ENCODE measurements at places on chromosomes 1 and 21.

DNA sequence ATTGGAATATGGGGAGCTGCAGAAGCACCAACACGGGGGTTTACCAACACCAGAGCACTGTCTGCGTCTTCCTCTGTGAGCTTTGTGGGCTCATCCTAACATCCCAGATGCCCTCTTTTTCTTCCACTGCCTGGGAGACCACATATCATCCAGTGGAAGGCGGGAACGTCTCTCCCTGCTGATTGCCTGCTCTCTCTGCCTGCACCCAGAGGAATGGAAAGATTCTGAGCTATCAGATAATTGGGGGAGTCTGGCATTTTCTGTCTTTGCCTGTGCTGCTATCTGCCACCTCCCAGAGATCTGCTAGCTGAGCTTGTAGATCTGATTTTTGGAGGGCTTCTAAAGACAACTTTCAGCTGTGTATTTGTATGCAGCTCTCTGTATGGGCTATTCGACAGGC is 166.2 kb upstream of the PLXNA2 start:
- H3K4me1 ChIP-seq: no peaks in the 10 kb centered on the region
- H3K4me3 ChIP-seq: no peak overlapping the region
- H3K36me3 ChIP-seq: no peaks in the 10 kb centered on the region
- no peaks in the 10 kb centered on the region for H3K27me3 ChIP-seq

DNA sequence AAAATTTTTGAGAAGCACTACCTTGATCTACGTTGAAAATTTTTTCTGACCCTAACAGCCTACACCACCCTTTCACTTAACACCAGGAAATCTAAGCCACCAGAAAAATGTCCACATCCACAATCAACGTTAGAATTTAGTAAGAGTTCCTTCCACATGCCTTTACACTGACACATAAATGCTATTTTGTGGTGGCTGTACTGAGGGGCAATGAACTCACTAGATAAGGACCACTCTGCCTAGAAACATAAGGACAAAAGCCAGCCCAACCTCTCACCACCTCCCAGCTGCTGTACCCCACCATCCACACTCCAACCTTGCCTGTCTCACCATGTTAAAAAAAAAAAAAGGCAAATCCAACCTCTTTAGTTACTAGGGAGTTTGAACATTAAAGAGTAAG is 29.8 kb downstream of the PARP1 start:
- H3K36me3 ChIP-seq: peaks cover 73% of the 10 kb centered on the region
- H3K27me3 ChIP-seq: no peaks in the 10 kb centered on the region
- no peaks in the 10 kb centered on the region for H3K4me1 ChIP-seq
- H3K27ac ChIP-seq: no peak overlapping the region

DNA sequence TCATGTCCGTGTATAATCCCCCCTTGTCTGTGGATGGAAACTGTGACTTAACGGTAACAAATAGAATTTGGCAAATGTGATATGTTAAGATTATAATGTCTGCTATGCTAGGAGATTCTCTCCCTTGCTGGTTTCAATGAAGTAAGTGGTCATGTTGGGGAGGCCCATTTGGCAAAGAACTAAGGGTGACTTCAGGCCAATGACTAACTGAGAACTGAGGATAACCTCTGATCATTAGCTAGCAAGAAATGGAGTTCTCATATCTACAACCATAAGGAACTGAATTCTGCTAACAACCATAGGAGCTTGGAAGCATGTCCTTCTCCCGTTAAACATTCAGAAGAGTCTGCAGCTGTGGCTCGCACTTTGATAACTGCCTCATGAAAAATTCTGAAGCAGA is 2.3 kb downstream of the IFI44L start:
- no peak for DNase-seq
- no peak overlapping the region for H3K4me3 ChIP-seq
- no peaks in the 10 kb centered on the region for H3K4me1 ChIP-seq
- no peaks in the 10 kb centered on the region for H3K27me3 ChIP-seq
- no peaks in the 10 kb centered on the region for H3K36me3 ChIP-seq

DNA sequence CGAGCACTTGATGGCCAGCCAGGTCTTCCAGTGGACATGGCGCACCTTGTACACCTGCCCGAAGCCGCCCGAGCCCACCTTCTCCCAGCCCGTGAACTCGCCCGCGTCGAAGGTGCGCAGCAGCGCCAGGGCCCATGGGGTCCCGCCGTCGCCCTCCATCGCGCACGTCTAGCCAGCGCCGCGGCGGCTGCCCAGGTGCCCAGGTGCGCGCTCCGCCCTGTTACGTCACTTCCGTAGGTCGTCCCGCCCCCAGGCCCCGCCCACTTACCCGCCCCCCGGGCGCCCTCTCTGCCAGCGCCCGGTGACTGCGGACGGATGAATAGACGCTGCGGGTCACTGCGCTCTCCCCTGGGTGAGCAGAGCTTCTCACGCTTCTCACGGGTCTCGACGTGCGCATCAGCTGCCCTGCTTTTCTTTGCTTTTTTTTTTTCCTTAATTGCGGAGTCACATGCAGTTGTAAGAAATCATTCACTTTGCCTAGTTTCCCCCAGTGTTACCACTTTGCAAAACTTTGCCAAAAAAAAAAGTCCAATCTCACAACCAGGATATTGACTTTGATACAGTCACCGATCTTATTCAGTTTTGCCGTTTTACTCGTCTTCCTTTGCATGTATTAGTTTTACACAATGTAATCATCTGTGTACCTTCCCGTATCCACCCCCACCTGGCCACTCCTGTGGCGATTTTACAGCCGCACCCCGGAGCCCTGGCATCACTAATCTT is at the start of gene RIPK4:
RIPK4 (minus strand) TSS at position 170 of the 723 bp plus-strand sequence; CDS start at position 159, 11 bp downstream.
- peaks cover 49% of the 10 kb centered on the region for H3K4me1 ChIP-seq
- peak within 1 kb of the TSS; percentile 77 for H3K4me3 ChIP-seq
- DNase-seq: peak; percentile 91
- H3K36me3 ChIP-seq: no peaks in the 10 kb centered on the region

DNA sequence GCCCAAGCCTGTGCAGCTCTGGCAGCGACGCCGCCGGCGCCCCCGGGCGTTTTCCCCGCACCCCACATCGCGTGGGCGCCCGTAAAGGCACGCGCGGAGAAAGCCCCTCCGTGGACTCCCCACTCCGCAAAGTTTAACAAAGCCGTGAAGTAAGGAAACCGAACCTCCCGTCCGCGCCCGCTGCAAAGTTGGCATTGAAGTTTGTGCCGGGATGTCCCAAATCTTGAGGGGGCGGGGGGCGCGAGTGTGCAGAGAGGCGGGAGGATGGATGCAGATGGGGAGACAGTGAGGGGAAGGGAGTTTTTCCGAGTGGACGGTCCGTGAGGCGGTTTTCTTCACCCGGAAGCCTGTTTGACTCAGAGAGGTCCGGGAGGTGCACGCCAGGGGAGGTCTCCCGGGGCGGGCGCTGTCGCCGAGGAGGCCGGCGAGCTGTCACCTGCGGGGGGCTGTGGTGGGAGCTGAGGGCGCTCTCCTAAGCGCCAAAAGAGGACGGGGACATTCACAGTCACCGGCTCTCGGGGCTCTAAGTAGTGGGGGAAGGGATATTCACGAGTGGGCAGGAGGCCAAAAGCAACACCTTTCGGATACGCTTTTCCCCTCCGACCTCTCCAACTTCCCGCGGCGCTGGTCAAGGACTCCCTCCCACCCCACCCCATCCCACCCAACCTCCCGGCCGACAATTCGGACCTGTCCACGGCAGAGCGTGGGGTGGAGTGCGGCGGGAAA is 1.3 kb downstream of the WLS start:
- peaks cover 17% of the 10 kb centered on the region for H3K4me1 ChIP-seq
- H3K27me3 ChIP-seq: peaks cover 100% of the 10 kb centered on the region
- no peaks in the 10 kb centered on the region for H3K36me3 ChIP-seq
- H3K4me3 ChIP-seq: peak overlapping the region; percentile 90

GRCh38 chr21:23955135-23955843 is 1652.0 kb downstream of the MRPL39 start:
- H3K4me3 ChIP-seq: no peak overlapping the region

DNA sequence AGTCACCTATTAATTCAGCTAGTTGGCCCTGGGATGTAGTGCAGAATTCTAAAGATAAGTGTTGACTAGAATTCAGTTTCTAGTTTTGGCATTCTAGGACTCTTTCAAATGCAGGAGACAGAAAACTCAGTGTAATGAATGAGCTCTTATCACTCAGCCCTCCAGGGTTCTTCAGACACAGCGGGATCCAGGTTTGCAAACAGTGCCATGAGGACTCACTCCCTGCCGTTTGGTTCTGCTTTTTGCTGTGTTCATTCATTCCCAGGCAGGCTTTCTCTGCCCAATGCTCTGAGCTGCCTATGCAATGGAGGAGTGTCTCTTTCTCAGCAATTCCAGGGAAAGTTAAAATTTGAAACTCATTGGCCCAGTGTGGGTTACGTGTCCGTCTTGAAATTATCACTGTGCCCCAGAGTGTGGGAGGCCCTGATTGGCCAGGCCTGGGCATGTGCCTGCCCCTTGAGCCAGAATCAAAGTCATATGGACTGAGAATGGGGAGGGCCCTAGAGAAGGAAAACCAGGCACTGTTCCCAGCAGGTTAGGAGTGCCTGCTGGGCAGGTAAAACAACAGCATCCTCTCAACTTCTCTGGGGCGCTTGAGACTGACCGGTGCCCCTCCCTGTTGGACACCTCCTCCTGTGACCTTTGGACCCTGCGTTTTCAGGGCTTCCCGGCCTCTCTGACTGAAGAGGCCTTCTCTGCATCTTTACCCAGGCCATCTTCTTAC is 43.4 kb downstream of the TMEM51 start:
- peak; percentile 43 for DNase-seq
- H3K27me3 ChIP-seq: no peaks in the 10 kb centered on the region
- H3K27ac ChIP-seq: no peak overlapping the region
- no peaks in the 10 kb centered on the region for H3K36me3 ChIP-seq
- no peak overlapping the region for H3K4me3 ChIP-seq
- peaks cover 13% of the 10 kb centered on the region for H3K4me1 ChIP-seq

- H3K4me1 ChIP-seq: no peaks in the 10 kb centered on the region
- no peak overlapping the region for H3K27ac ChIP-seq
- H3K27me3 ChIP-seq: no peaks in the 10 kb centered on the region
- no peaks in the 10 kb centered on the region for H3K36me3 ChIP-seq
Observed at GRCh38 chr1:7258589-7259135, 473.4 kb downstream of the CAMTA1 start.

- H3K4me3 ChIP-seq: peak overlapping the region; percentile 32
- H3K27ac ChIP-seq: peak overlapping the region; percentile 40
- peaks cover 44% of the 10 kb centered on the region for H3K4me1 ChIP-seq
- H3K27me3 ChIP-seq: no peaks in the 10 kb centered on the region
Observed at GRCh38 chr1:247375747-247376146, 40.2 kb upstream of the NLRP3 start.

GRCh38 chr1:30586671-30587070 is 136.7 kb downstream of the MATN1 start:
- H3K27me3 ChIP-seq: no peaks in the 10 kb centered on the region
- H3K36me3 ChIP-seq: no peaks in the 10 kb centered on the region
- no peak overlapping the region for H3K27ac ChIP-seq

DNA sequence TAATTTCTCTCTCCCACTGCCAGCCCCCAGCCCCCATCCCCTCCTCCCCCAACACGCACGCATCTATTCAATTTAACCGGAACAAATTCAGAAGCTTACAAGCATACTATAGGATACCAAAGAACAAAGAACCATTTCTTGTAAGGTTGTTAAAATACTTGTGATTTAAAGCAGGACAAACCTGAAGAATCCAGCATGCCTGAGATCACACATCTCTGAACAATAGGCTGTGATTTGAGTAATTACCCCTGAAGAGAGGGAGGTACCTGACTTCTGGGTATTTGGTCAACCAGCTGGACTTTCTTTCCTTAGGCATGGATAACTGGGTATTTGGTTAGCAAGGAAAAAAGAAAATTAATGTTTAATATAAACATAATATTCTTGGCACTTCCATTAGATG is 105.1 kb downstream of the NMNAT2 start:
- DNase-seq: no peak
- H3K4me3 ChIP-seq: no peak overlapping the region
- no peaks in the 10 kb centered on the region for H3K36me3 ChIP-seq

DNA sequence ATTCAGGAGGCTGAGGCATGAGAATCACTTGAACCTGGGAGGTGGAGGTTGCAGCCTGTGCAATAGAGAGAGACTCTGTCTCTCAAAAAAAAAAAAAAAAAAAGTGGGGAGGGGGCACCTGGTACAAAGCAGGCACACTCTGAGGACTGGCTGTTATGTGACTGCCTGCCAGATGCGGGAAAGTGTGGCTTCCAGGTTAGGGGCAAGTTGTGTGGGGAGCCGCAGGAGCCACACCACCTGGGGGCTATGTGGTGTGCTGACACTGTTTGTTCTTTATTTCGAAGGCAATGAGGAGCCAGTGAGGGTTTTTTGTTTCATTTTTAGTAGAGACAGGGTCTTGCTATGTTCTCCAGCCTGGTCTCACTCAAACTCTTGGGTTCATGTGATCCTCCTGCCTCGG is 5.7 kb downstream of the THEMIS2 start:
- no peaks in the 10 kb centered on the region for H3K4me1 ChIP-seq

DNA sequence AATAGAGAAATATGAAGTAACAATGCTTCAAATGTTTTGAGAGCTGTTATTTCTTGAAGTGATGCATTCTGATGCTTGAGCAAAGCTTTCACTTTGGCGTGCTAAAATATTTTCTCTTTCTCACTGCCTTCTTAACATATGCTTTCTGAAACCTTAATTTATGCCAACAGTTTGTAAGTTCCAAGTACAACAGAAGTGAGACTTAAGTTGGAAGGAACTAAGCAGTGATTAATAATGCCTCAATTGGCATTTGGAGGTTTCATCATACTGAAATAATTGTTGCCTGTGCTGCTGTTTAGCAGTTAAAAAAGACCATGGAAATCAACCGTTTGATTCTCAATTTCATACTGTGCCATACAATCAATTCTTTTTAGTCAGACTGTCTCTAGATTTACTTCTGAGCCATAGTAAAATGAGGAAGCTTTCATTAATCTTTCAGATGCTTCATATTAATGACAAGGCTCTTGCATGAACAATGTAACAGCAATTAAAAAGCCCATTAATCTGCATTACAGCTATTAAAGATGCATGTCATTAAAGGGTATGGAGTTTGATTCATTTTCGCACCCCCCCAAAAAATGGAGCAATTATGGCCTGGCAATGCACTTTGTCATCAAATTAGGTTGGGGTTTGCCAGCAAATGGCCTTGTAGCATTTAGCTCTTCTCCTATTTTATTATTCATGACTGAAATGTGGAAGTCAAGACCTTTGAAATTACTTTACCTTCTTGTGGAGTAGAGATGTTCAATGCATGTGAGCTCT is 375.3 kb downstream of the USH2A start:
- H3K4me3 ChIP-seq: no peak overlapping the region
- DNase-seq: no peak
- H3K4me1 ChIP-seq: no peaks in the 10 kb centered on the region
- H3K27ac ChIP-seq: no peak overlapping the region

- no peak for DNase-seq
- H3K36me3 ChIP-seq: no peaks in the 10 kb centered on the region
- no peaks in the 10 kb centered on the region for H3K27me3 ChIP-seq
- H3K4me1 ChIP-seq: peaks cover 23% of the 10 kb centered on the region
Observed at GRCh38 chr1:243731301-243731891, 118.6 kb downstream of the AKT3 start.

DNA sequence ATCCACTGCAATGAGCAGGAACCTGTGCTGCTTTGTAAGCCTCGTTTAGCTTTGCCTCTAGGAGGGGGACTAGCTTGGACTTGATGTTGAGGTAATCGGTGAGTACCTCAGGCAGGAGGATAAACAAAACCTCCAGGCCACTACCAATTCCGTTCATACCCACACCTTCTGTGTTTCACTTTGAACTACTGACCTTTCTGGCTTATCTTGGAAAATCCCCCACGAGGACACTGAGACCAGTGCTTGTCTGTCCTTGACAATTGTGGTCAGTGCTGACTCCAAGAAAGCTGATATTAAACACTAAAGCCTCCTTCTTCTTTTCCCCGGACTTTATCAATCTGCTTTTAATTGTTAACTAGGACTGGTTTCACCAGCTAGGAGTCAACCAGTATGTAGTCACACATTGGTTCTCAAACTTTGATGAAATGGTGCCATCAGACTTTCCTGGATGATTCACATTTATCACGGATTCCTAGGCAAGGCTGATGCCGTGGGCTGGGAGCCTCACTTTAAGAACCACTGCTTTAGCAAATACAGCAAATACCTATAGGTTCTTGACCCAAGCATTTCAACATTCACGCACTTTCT is 52.7 kb downstream of the TGFB2 start:
- no peaks in the 10 kb centered on the region for H3K27me3 ChIP-seq
- no peaks in the 10 kb centered on the region for H3K36me3 ChIP-seq
- H3K27ac ChIP-seq: no peak overlapping the region
- H3K4me3 ChIP-seq: no peak overlapping the region

Data from GM23338 (cell line).